ENCODE measurements at places on chromosomes 16 and 17. TPM values are rescaled to one million over a fixed set of nuclear protein-coding genes. Genes with fewer than 3 reads are reported as not detected.

Gene SECTM1
- total RNA-seq, result 0.57 TPM

DNA sequence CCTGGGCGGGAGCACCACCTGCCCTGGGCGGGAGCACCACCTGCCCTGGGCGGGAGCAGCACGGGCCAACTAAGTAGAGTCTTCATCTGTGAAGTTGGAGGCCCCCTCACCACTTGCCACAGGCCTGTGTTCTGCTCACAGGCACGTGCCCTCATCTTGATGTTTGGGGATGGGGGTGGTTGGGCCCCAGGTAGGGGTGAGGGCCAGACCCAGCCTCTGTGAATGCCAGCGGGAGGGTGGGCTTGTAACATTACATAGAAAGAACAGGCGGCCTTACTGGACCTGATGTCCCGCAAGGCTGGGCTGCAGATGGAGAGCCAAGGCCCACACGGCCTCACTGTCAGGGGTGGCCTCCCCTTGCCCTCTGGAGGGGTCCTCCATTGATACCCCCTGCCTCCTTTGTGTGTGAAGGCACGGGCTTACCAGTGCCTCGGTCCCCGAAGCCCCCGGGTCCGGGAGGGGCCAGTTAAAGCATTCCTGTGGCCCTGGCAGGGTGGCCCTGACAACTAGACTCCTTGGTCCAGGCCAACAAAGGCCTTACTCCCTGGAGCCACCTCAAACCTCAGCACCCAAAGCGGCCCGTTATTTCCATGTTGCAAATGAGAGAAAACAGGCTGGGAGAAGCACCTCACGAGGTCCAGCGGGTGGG lies 1.1 kb upstream of the SLC16A3 start:
- no peak for DNase-seq

Gene PFN1
- total RNA-seq, result 1,387 TPM

- DNase-seq, result no peak
Measured at GRCh38 chr17:9181640-9182039, 160.3 kb downstream of the NTN1 start.

Gene FOXJ1
- total RNA-seq, result 4.9 TPM

- no peak for DNase-seq
Measured at GRCh38 chr17:75345514-75346167, 56.4 kb upstream of the SLC25A19 start.

DNA sequence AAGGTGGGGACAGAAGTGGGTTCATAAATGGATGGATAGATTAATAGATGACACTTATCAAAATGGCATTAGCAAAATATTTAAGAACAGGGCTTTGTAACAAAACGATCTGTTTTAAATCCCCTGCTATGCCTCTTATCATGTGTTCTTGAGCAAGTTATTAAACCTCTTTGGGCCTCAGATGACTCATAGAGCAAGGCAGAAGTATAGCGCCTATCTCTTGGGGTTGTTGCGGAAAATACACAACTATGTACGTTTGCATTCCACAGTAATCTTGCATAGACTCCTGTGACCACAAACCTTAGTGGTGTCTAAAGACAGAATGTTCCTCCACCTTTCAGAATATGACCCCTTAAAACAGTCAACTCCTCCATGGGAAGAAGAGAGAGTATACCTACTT lies 116.8 kb downstream of the CDYL2 start:
- DNase-seq, result no peak

GRCh38 chr16:2689968-2690801 lies 7.9 kb downstream of the KCTD5 start:
- DNase-seq, result no peak

Gene SOX9
- 4.9 TPM for total RNA-seq

DNA sequence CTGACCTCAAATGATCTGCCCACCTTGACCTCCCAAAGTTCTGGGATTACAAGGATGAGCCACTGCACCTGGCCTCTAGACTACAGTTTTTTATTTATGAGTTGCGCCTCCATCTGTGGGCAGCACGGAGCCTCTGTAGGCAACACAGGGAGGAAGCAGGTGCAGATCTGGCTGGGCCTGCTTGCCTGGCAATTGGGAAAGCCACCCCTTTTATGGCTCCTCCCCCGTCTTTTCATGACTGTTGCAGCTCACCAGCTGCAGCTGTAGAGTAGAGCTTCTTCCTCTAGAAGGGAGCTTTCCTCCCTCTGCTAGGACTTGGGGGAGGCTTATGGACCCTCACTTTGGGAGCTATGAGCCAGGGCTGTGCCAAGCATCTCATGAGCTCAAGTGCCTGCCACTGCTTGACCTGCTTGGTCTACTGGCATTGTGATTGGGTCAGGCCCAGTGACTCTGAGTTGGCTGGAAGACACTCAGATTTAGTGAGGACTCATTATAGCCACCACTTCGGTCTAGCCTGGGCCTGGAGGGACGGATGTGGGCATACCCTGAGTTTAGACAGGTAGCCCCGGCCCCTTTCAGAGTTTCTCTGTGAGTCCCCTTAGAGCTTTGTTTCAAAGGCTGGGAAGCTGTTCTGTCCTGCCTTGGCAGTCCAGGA lies 6.9 kb upstream of the SLC7A6 start:
- no peak for DNase-seq

DNA sequence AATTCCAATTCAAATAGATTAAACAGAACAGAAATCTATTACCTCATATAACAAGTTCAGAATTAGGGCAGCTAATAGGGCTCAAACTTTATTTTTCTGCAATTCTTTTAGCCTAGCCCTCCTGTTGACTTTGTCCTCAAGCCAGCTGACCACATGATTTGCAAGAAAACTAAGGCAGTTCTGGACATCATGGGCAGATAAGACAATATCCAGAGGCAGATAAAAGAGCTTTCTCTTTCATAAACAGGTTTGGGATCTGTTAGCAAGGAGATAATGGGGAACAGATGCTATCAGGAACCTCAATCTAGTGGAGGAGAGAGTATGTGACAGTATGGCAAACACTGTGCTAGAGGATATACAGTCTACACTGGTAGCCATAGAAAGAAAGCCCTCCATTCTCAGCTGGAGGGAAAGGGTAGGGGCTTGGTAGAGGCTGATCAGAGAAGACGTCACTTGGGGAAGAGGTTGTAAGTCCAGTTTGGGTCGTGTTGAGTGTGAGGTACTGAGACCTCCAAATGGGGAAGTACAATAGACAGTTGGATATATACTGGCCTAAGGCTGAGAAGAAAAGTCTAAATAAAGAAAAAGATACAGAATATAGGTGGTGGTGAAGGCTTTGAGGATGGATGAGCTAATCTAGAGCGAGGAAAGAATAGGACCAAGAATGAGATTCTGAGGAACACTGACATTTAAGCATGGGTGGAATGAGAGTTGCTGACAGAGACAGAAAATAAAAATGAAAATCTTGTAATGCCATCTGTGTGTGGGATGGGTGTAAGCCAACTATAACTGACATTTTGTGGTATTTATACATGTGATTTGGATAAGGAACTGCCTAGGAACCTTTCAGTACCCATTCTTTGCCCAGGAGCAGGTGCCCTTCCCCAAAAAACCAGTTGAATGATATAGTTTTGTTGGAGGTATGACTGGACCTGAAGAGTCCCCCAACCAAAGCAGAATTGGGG lies 67.4 kb downstream of the CYB561 start:
- no peak for DNase-seq

GRCh38 chr17:7045492-7046126 lies 1.7 kb upstream of the SLC16A11 start:
- no peak for DNase-seq

- no peak for DNase-seq
Measured at GRCh38 chr16:19524616-19525384, 1.1 kb downstream of the CCP110 start.

Gene TP53TG3C
- not detected for total RNA-seq

DNA sequence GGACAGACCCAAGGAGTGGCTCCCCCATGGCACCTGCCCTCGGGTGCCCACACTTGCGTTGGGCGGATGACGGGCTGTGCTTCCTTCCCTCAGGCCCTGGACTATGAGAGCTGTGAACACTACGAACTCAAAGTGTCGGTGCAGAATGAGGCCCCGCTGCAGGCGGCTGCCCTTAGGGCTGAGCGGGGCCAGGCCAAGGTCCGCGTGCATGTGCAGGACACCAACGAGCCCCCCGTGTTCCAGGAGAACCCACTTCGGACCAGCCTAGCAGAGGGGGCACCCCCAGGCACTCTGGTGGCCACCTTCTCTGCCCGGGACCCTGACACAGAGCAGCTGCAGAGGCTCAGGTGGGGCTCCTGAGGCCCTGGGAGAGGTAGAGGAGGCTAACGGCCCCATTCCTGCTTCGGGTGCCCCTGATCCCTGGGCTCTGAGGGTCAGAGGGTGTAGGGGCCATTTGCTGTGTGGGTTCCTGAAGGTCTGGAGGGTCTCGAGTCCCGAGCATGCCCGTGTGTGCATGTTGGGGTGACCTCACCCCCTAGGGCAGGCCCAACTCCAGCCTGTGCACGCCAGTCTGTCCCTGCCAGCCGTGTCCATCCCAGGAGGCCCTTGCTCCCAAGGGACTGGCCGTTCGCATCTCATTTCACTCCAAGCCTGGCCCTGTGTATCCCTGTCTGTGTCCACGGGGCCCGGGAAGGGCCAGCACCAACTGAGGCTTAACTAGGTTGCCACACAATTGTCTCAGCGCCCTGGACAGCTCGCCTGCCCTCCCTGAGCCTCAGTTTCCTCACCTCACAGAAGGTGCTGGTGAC lies 10.0 kb downstream of the SLC22A31 start:
- peak; percentile 48 for DNase-seq

GRCh38 chr17:16273929-16274339 lies 56.9 kb downstream of the PIGL start:
- no peak for DNase-seq

Gene METRN
- 19.1 TPM for total RNA-seq

Gene MT1A
- not detected for total RNA-seq

GRCh38 chr16:68778551-68779231 lies 41.6 kb downstream of the CDH1 start:
- no peak for DNase-seq

Gene CA4
- 3.6 TPM for total RNA-seq

GRCh38 chr16:9978160-9978725 lies 204.0 kb downstream of the GRIN2A start:
- no peak for DNase-seq

GRCh38 chr17:81137248-81137647 lies 28.1 kb upstream of the PVALEF start:
- DNase-seq, result no peak

DNA sequence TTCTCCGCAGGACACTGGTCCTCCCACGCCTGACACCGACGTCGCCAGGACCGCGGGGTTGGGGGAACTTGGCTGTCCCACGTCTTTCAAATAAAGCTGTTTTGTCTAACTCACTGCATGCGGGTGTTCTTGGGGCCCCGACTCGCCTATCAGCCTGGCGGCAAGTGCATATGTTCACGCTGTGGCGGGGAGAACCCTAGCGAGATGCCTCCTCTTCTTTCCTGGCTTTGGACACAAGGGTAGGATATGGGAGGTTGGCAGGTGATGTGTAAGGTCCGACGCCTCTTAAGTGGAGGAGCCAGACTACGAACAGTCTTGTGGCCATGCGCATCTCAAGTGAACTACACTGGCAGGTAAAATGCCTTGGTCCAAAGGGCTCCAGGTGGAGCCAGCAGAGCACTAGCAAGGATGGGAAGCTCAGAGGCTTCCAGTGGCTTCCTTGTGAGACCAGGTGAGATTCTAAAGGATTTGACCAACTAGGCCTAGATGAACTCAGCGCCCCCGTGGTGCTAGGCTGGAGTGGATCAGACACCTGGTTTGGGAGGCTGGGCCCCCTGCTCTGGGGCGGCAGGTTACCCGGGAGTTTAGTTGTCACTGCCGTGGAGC lies 873 bp upstream of the RPS2 start:
- DNase-seq, result no peak

GRCh38 chr17:58117382-58117781 lies 30.8 kb upstream of the OR4D1 start:
- no peak for DNase-seq

DNA sequence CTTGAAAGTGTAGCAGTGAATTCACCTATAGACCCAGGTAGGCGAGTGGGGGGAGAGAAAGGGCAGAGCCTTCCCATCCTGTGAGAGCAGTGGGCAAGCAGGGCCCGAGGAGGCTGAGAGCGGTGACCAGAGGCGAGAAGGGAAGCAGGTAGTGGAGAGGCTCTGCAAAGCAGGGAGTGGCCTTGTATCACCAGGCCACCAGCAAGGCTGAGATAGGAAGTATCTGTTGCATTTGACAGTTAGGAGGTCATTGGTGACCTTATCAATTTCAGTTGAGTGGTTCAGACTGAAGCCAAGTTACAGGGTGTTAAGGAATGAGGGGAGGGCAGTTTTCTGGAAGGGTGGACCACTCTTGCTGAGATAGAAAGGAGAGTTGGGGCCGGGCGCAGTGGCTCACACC lies 10.7 kb upstream of the HSD3B7 start:
- no peak for DNase-seq

GRCh38 chr16:86556576-86556975 lies 1.5 kb upstream of the MTHFSD start:
- DNase-seq, result no peak

DNA sequence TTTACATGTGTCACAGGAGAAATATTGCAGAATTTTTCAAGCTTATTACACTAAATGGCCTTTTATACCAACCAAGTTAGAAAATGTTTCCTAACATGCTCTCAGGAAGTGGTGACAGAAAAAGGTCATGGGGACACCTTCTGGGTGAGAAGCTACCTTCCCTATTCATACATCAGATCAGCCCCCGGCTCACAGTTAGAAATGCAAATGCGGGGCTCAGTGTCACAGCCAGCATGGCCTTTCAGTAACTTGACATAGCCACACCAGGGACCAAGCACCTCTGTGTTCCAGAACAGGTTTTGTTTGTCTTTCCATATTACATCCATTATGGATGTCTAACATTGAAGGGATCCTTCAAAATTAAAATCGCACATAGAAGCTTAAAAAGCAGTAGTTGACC lies 59.5 kb downstream of the CHD9NB start:
- no peak for DNase-seq

- DNase-seq, result no peak
Measured at GRCh38 chr16:640614-641013, 1.0 kb upstream of the MCRIP2 start.

DNA sequence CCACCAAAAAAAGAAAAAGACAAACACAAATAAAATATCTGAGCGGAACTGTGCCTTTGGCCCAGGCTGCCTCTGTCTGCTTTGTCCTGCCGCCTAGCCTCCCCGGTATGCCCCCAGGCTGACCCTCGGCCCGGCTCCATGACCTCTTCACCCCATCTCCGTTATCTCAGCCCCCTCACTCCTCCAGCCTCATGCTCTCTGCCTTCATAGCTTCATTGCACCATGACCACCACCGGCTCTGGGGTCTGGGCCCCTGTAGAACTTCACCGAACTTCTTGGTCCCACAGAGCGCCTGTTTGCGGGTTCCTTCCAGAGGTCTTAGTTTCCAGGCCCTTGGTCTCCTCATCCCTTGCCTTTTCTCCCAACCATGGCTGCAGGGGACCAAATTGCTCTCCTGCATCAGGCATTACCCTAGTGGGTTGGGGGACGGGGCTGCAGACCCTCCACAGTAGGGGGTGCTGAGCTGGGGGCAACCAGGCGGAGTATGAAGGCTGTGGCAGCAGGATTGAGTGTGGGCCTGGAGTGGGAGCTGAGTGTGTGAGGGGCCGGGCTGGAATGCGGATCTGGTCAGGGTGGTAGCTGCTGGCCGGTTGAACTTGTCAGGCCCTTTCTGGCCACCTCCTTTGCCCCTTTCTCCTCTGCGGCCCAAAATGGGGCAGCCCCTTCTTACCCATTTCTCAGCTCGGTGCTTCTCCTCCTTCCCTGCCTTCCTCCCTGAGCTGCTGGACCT lies 6.9 kb downstream of the HIRIP3 start:
- no peak for DNase-seq

- DNase-seq, result no peak
Measured at GRCh38 chr17:69949973-69950695, 124.9 kb upstream of the KCNJ16 start.

GRCh38 chr17:28136923-28137322 lies 94.4 kb downstream of the NLK start:
- DNase-seq, result no peak

- DNase-seq, result no peak
Measured at GRCh38 chr17:41403404-41404023, 6.1 kb upstream of the KRT31 start.

GRCh38 chr17:269616-270514 lies 82.7 kb downstream of the RPH3AL start:
- DNase-seq, result no peak
